ENCODE measurements at places on chromosomes 16 and 17. TPM values are rescaled to one million over a fixed set of nuclear protein-coding genes. Genes with fewer than 3 reads are reported as not detected.

DNA sequence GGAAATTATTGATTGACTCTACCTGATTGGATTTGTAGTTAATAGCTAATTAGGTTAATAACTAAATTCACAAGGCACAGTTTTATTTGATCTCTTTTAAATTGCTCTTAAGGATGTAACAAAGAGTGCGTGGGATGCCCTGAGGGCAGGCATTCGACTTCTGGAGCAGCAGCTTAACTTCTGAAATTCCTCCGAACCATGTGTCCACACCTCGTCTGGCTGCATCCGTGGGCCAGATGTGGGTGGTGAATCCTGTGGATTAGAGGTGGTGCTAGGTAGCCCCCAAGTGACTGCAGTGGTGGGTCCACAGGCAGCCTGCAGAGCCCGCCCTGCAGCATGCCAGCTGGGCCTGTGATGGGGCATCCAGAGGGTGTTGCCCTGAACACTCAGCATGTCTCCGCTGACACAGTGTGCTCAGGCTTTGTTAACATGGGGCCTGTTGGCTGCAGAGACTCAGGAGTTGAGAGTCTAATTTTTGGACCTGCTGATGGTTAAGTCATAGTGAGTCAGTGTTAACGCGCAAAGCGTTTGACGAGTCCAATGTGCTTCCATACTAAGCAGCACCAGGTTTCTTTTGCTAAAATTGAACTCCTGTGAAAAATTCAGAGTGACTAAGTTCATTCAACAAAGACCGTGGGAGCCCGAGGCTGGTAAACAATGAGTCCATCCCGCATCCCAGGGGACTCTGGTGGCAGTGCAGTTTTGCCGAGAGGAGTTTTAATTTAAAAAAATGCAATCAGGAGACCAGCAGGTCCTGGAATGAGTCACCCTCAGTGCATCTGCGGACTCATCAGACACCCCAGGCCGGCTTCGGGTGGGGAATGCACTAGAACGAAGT, 3.8 kb upstream of the NPB start:
- DNase-seq, result no peak

The BICDL2 gene
- not detected for total RNA-seq

GRCh38 chr17:1159431-1160180, 20.2 kb downstream of the ABR start:
- DNase-seq, result no peak

DNA sequence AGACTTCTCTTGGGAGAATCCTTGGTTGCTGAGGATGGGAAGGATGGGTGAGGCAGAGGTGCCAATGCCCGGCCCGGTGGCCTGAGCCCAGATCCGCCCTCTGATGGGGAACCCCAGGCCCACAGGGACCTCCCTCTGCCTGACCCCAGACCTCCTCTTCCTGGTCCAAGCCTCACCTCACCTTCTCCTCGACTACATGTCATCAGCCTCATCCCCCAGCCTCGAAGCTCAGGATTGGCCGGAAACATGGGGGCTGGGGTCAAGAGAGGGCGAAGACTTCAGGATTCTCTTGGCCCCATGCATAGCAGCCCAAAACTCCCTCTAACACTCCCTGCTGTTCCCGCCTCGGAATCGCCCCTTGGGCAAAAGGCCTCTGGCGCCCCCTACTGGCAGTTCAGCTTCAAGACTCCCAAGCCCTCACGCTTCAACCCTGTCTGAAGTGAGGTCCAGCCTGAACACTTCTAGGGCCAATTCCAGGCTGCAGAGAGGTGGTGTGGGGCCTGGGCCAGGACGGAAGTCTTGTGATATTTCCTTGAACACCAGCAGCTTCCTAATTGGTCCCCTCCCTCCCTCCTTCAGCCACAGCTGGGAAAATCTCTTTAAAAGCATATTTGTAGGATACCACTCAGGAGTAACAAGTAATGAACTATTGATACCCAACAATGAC, 47.2 kb downstream of the ARHGAP27 start:
- peak; percentile 96 for DNase-seq

DNA sequence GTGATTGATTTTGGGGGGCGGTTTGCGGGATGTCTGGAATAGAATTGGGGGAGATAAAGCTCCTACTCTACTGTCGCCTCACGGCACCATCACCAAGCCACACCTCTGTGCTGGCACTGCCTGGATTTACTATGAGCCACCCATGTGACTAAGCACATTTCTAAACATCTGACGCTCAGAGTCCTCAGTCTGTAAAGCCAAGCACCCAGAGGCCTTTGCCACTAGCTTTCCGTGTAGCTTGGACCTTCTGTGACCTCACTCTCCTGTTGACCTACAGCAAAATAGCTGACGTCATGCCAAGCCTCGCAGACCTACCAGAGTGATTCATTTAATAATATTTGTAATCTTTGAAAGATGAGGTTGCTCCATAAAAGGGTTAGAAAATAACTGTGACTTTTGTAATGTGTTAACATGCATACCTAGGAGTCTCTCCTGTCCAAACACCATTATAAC, 38.5 kb upstream of the MYOCD start:
- no peak for DNase-seq

DNA sequence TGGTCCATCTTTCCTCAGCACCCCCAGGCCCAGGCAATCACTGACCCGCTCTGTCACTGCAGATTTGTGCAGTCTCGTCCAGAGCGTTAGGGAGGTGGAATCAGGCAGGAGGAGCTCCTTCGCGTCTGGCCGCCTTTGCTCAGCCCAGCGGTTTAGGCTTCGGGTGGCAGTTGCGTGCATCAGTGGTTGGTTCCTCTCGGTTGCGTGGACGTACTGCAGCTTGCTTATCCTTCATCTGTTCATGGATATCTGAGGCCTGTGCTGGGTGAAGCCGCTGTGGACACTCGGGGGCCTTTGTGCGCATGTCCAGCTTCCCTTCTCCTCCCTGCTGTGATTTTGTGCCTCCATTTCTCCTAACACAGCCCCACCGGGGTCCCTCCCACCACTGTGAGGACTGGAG, 4.7 kb upstream of the P2RX1 start:
- DNase-seq, result no peak

Measured in posterior vena cava (tissue), 2 donors.